ENCODE measurements at places on chromosomes 6 and 20.

DNA sequence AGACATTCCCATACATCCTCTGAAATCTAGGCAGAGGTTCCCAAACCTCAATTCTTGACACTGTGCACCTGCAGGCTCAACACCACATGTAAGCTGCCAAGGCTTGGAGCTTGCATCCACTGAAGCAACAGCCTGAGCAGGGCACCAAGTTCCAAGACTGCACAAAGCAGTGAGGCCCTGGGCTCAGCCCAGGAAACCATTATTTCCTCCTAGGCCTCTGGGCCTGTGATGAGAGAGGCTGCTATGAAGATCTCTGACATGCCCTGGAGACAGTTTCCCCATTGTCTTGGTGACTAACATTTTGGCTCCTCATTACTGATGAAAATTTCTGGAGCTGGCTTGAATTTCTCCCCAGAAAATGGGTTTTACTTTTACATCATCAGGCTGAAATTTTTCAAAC is 107.5 kb upstream of the SAMD5 start:
- DNase-seq = no peak

- DNase-seq = no peak
Measured at GRCh38 chr20:22568872-22569344, 15.5 kb downstream of the FOXA2 start.

GRCh38 chr6:158640519-158640918 is 4.0 kb downstream of the DYNLT1 start:
- DNase-seq = no peak

DNA sequence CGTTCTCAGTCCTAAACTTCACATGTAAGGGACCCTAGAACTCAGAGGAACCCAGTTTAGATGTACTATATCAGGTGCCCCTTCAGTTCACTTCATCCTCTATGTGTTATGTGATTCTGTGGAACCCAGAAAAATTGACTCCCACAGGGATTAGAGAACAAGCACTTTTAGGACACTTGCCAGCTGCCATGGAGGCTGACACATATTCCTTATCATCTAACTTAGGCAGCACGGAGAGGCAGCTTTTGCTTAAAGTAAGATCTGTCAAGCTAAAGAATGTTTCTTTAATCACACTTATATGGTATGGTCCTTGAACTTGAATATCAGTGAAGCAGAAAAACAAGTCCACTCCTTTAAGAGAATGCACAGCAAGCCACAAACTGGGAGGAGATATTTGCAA is 701.5 kb upstream of the ID4 start:
- DNase-seq = no peak

DNA sequence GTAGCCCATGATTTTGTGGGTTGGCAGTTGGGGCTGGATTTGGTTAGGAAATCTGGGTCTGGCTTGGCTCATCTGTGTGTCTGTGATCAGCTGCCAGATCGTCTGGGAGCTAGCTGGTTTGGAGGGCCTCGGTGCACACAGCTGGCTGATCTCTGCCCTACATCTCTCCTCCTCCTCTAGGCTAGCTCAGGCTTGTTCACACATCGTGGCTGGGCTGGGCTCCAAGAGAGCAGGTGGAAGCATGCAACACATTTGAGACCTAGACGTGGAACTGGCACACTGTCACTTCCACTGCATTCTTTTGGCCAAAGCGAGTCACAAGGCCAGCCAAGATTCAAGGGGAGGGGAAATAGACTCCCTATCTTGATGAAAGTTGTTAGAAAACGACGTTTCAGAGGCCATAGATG is 15.9 kb downstream of the NDUFAF5 start:
- DNase-seq = no peak

GRCh38 chr6:26214803-26215584 is 127.8 kb downstream of the HFE start:
- no peak for DNase-seq

- no peak for DNase-seq
Measured at GRCh38 chr20:34254979-34255378, 13.8 kb downstream of the ASIP start.

All from K562 (cell line).